Activated naive CD8-positive, alpha-beta T cell treated with anti-CD3 and anti-CD28 coated beads, Interleukin-2, amount 10 ng/mL, durations not matched to agents 7 days and 5 days (primary cell): ENCODE measurements at places on chromosomes 13 and 19.

GRCh38 chr13:89454681-89455080, 1783.5 kb downstream of the SLITRK5 start:
- no peaks in the 10 kb centered on the region for H3K4me1 ChIP-seq
- no peaks in the 10 kb centered on the region for H3K36me3 ChIP-seq
- H3K4me3 ChIP-seq: no peak overlapping the region

- no peaks in the 10 kb centered on the region for H3K4me1 ChIP-seq
- peaks cover 28% of the 10 kb centered on the region for H3K27me3 ChIP-seq
- H3K4me3 ChIP-seq: no peak overlapping the region
- DNase-seq: no peak
- H3K27ac ChIP-seq: no peak overlapping the region
Measured at GRCh38 chr13:93231867-93232266, 5.3 kb downstream of the GPC6 start.

DNA sequence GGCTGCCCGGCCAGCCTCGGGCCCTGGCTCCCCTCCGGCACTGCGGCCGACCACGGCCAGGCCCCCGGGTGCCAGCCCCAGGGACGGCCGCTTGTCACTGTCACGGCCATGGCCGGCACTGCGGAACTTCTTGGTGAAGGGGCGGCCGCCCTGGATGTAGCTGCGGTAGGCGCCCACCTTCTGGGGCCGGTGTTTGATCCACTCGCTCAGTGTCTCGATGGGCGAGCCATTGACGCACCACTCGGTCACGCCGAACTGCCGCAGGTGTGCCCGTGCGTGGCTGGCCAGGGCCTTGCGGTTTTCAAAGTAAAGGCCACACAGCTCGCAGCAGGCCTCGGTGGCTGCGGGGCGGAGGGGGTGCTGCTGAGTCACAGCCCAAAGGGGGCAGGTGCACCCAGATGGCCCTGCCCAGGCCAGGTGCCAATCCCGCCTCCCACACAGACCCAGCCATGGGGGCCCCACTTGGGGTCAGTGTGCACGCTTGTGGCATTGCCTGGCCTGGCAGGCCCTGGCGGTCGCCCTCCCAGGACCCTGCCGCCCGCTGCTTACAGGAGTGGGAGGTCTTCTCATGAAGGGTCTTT, 6.0 kb upstream of the AKAP8L start:
- no peak overlapping the region for H3K27ac ChIP-seq
- no peak for DNase-seq
- H3K36me3 ChIP-seq: peaks cover 39% of the 10 kb centered on the region
- no peaks in the 10 kb centered on the region for H3K27me3 ChIP-seq
- no peak overlapping the region for H3K4me3 ChIP-seq

DNA sequence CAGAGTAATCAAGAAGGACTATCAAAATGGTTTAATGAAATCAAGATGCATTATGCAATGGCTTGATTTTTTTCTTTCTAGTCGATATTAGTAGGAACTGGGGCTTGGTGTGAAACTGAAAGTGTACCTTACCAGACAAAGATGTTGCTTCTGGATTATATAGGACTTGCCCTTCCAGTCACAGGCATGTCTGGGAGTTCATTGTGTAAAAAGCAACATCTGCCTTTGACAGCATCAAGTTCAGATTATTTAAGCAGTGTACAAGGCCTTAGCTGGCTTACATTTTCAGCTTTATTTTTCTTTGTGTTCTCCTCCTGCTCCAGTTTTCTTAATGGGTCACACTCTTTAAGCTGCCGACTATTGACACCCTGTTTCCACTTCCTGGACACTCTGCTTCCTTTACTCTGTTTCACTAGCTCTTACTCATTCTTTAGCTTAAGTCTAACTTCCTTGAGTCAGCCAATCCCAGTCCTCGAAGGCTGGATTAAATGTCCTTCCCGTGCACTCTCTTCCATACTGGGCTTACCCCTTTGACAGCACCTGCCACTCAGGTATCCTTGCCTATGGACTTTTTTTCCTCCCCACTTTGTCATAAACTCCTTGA, 29.4 kb upstream of the OLFM4 start:
- DNase-seq: no peak
- no peaks in the 10 kb centered on the region for H3K36me3 ChIP-seq
- peaks cover 2% of the 10 kb centered on the region for H3K4me1 ChIP-seq
- no peak overlapping the region for H3K4me3 ChIP-seq

DNA sequence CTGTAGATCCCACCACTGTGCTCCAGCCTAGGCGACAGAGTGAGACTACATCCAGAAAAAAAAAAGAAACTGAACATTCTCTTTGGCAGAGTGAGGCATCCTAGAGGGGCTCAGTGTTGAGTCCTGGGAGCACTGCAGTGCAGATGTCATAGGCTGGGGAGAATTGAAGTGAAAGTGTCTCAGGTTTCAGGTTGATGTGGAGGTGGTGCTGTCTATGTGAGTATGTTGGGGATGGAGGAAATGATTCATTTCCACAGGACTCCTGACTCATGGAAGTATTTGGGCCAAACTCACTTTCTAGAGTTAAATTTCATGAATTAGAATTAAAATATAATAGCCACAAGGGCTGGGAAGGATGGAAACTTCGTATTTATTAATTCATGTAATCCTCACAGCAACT, 134.4 kb upstream of the TSC22D1 start:
- DNase-seq: no peak
- peaks cover 4% of the 10 kb centered on the region for H3K27me3 ChIP-seq
- no peak overlapping the region for H3K4me3 ChIP-seq
- H3K4me1 ChIP-seq: peaks cover 2% of the 10 kb centered on the region
- no peaks in the 10 kb centered on the region for H3K36me3 ChIP-seq
- no peak overlapping the region for H3K27ac ChIP-seq

GRCh38 chr19:13163609-13164342, 13.6 kb downstream of the IER2 start:
- DNase-seq: peak; percentile 73
- H3K4me3 ChIP-seq: peak overlapping the region; percentile 92
- peak overlapping the region; percentile 96 for H3K27ac ChIP-seq
- peaks cover 10% of the 10 kb centered on the region for H3K36me3 ChIP-seq
- H3K4me1 ChIP-seq: peaks cover 49% of the 10 kb centered on the region

DNA sequence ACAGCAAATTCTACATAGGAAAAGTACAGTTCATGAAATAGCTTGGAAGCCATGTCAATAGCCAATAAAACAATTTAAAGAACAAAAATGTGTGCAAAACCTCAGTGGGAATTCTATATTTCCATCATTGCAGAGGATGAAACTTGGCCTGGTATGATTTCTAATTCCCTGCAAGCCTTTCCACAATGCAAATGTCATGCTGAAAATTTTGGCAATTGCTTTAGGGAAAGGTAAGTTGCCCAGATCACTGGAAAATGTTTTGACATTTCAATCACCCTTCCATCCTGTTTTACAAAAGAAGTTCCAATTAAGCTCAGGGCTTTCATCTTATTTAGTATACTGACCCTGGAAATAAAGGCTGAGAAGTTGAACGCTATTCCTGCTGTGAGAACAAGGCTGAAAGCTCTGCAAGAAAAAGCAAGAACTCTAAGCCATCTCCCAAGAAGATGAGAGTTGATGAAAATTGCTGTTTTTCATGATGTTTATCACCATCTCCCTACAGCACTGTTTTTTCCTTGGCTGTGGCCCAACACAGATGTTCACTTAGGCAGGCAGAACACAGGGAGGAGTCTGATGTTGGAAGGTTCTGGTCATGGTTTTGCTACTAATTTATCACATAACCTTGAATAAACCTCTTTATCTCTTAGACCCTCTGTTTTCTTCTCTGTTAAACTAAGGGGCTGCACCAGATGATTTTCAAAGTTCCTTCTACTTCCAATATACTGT, 263.7 kb downstream of the KCTD12 start:
- H3K4me1 ChIP-seq: no peaks in the 10 kb centered on the region
- H3K36me3 ChIP-seq: no peaks in the 10 kb centered on the region
- no peak overlapping the region for H3K4me3 ChIP-seq
- H3K27me3 ChIP-seq: peaks cover 19% of the 10 kb centered on the region
- no peak for DNase-seq
- no peak overlapping the region for H3K27ac ChIP-seq

DNA sequence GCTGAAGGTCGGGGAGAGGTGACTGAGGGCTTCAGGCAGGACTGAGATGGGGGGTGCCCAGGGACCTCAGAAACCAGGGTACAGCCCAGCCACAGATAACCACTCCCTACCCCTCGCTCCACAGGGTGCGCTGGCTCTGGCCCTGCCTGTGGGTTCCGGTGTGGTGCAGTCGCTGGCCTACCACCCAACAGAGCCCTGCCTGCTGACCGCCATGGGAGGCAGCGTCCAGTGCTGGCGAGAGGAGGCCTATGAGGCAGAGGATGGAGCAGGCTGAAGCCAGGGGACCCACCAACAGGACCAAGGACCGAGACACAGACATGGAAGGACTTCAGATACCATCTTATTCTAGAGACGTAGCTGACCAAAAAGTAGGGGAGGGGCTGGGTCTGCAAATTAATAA, 6.3 kb downstream of the DHPS start:
- no peak overlapping the region for H3K27ac ChIP-seq
- H3K36me3 ChIP-seq: peaks cover 27% of the 10 kb centered on the region
- H3K4me1 ChIP-seq: peaks cover 20% of the 10 kb centered on the region
- no peak for DNase-seq
- no peak overlapping the region for H3K4me3 ChIP-seq

DNA sequence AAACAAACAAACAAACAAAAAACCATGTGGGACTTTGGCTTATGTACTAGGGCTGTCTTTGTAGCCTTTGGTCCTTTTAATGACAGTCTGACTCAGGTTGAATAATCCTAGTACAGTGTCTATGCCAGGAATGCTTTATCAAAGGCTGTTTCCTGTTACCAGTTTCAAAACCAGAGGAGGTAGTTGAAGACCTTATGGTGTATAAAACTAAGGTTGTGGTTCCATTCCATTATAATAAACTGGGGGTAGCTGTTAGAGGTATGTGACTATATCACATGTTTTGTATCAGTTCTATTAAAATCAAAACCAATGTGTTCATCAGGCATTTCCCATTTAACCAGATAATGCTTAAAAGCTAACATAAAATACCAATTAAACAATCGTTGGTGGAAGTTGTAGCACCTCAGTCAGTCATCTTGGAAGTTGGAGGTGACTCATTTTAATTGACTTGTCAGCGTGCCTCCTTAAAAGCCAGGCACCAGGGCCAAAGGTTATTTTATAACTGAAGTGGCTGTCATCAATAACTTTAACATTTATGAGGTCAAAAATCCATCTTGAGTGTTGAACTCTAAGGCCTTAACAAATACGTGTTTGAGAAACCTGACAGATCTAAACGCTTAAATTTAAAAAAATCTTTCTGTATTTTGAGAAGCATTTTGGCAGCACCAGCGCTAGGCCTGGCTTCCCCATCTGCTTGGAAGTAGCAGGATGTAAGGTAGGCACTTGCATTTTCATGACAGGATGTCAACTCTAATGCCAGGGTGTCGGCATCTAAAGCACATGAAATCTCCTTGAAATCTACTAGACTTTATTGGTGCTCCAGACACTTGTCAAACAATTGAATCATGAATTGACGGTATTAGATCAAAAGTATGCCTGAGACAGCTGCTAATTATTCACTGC, 162.5 kb downstream of the LMO7 start:
- no peak overlapping the region for H3K4me3 ChIP-seq
- DNase-seq: no peak
- peaks cover 21% of the 10 kb centered on the region for H3K4me1 ChIP-seq
- H3K27ac ChIP-seq: no peak overlapping the region

DNA sequence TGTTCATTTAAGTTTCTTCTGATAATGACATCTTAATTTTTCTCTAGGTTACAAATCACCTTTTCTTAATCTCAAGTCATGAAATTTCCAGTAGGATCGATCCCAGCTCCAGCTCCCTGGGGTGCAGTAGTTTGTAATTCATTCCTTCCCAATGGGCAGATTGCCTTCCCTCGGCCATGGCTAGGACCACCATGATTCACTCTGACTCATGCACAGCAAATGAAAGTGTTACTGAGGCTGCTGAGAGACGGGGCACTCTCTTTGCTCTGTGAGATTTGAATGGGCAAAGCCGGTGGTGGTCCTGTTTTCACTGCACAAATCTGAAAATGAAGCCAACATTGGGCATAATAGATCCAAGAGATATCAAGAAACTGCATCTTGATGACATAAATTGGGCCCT, 202.8 kb upstream of the IRS2 start:
- H3K4me1 ChIP-seq: no peaks in the 10 kb centered on the region
- H3K27ac ChIP-seq: no peak overlapping the region
- H3K27me3 ChIP-seq: peaks cover 4% of the 10 kb centered on the region
- H3K4me3 ChIP-seq: no peak overlapping the region
- no peak for DNase-seq

DNA sequence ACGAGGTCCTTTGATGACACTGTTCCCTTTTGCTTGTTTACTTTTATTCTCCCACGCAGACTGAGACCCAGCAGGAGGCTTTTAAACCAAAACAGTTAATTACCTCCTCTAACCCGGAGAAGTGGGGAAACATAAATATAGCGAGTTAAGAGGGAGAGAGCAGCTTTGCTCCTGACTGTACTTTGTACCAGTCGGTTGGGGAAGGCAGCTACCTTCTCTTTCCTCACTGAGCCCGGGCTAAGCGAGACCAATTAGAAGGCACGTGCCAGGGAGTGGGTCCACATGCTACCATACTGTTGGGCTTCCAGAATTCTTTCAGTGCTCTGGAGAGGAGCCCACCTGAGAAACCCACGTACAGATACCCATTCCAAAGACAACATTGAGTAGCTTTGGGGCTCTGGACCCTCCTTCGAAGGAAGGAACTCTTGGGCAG, 124.2 kb downstream of the ZIC5 start:
- H3K27ac ChIP-seq: no peak overlapping the region
- DNase-seq: no peak
- H3K36me3 ChIP-seq: no peaks in the 10 kb centered on the region
- H3K27me3 ChIP-seq: peaks cover 3% of the 10 kb centered on the region
- H3K4me3 ChIP-seq: no peak overlapping the region

GRCh38 chr19:20321139-20321763, 154.2 kb downstream of the ZNF486 start:
- no peak overlapping the region for H3K27ac ChIP-seq
- H3K36me3 ChIP-seq: peaks cover 6% of the 10 kb centered on the region
- H3K4me1 ChIP-seq: no peaks in the 10 kb centered on the region
- no peak overlapping the region for H3K4me3 ChIP-seq

DNA sequence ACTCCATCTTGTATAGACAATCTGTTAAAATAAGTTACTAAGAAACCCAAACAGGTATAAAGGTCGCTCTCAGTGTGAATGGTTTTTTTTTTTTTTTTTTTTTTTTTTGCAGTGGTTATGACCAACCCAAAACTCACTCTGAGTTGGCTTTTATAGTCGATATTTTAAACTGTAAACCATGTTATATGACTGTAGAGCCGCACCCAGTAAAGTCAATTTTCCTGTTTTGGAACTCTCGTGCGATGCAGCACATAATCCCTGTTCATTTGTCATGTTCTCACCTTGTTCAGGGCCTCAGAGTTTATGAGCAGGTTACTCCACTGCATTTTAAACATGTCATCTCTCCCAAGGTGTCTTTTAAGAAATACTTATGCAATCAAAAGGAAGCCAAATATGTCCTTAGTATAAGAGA, 112.5 kb downstream of the KLF5 start:
- H3K27ac ChIP-seq: no peak overlapping the region
- no peak overlapping the region for H3K4me3 ChIP-seq
- no peaks in the 10 kb centered on the region for H3K36me3 ChIP-seq
- DNase-seq: no peak
- H3K4me1 ChIP-seq: peaks cover 2% of the 10 kb centered on the region
